ENCODE measurements at places on chromosomes 1 and 21.
A peak's percentile ranks its signal among the peaks of the same experiment; 100 is the strongest.

DNA sequence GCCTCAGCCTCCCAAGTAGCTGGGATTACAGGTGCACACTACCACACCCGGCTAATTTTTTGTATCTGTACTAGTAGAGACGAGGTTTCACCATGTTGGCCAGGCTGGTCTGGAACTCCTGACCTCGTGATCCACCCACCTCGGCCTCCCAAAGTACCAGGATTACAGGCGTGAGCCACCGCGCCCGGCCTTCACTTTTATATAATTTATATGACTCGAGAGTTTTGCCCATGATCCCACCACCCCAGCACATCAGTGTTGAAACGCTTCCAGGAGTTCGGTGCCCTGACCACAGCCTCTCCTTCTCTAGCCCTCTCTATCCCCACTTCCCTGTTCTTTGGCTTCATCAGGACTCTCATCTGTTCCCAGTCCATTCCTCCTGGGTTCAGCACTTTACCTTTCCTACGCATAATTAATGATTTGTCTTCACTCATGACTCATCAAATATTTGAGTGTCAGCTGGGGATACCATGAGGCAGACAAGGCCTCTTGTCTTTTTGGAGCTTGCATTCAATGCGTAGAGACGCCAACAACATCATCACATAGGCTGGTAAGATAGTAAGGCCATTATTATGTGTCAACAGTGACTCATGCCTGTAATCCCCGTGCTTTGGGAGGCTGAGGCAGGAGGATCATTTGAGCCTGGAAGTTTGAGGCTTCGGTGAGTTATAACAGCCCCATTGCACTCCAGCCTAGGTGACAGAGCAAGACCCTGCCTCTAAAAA lies 1.4 kb downstream of the PMF1 start:
- DNase-seq, result no peak

DNA sequence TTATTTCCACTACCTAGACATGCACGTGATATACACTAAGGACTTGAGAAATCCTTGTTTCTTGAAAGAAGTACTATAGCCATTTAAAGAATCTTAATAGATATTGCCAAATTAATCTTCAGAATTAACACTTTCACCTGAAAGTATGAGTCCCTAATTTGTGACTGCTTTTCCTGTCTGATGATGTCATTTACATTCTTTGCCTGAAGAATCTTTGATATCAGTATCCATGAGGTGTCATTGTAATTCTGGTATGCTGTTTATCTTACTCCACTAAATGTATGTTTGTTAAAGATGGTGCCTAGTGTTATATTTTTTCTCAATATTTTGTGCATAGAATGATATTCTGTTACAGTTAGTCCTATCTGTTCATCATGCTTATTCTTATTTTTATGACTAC lies 48.5 kb upstream of the RC3H1 start:
- no peak for DNase-seq

GRCh38 chr21:44925378-44925755 lies 4.7 kb upstream of the ITGB2 start:
- no peak for DNase-seq

- DNase-seq, result no peak
Observed at GRCh38 chr1:89735479-89735878, 85.4 kb upstream of the LRRC8D start.

GRCh38 chr1:164163289-164163849 lies 395.6 kb upstream of the PBX1 start:
- DNase-seq, result no peak

GRCh38 chr1:37845786-37846185 lies 13.6 kb downstream of the MTF1 start:
- no peak for DNase-seq

GRCh38 chr1:21568006-21568746 lies 59.0 kb downstream of the ALPL start:
- DNase-seq, result no peak

DNA sequence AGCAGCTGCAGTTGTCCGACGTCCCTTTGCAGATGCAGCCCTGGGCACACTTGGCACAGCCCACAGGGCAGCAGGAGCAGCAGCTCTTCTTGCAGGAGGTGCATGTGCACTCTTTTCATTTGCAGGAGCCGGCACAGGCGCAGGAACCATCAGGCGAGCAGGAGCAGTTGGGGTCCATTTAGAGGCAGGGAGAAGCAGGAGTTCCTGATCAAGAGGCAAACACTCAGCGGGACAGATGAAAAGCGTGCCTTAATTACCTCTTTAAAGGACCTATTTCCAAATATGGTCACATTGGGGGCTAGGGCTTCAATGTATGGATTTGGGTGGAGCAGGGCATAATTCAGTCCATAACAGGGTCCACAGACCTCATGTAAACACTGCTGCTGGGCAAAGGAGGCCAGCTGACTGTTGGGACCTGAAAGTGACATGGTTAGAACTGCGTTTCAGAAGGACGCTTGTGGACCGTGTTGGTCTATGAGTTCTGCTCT lies 4.3 kb upstream of the CPLANE2 start:
- no peak for DNase-seq

DNA sequence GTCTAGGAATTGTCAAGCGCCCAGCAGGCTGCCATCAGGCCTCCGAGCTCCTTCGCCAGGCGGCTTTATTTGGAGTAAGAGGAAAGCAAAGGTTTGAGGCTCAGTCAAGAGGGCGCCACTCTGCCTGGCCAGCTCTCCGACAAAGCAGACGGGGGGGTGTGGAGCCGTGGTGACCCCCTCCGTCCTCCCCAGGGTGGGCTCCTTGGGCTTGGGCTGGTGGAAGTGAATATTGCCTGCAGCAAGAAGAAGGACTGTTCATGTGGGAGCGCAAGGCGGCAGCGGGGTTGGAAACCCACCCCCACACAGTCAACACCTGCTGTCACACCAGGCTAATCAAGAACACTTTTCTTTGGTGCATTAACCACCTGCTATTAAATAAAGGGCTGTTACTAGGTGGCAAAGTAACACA lies 14.6 kb downstream of the EPHX1 start:
- DNase-seq, result no peak

GRCh38 chr21:46007492-46007868 lies 25.9 kb downstream of the COL6A1 start:
- no peak for DNase-seq

GRCh38 chr1:29279406-29279805 lies 43.1 kb downstream of the PTPRU start:
- no peak for DNase-seq

- no peak for DNase-seq
Observed at GRCh38 chr1:41935226-41935625, 16.5 kb upstream of the HIVEP3 start.

GRCh38 chr1:54774820-54775498 lies 10.6 kb upstream of the PARS2 start:
- DNase-seq, result no peak

DNA sequence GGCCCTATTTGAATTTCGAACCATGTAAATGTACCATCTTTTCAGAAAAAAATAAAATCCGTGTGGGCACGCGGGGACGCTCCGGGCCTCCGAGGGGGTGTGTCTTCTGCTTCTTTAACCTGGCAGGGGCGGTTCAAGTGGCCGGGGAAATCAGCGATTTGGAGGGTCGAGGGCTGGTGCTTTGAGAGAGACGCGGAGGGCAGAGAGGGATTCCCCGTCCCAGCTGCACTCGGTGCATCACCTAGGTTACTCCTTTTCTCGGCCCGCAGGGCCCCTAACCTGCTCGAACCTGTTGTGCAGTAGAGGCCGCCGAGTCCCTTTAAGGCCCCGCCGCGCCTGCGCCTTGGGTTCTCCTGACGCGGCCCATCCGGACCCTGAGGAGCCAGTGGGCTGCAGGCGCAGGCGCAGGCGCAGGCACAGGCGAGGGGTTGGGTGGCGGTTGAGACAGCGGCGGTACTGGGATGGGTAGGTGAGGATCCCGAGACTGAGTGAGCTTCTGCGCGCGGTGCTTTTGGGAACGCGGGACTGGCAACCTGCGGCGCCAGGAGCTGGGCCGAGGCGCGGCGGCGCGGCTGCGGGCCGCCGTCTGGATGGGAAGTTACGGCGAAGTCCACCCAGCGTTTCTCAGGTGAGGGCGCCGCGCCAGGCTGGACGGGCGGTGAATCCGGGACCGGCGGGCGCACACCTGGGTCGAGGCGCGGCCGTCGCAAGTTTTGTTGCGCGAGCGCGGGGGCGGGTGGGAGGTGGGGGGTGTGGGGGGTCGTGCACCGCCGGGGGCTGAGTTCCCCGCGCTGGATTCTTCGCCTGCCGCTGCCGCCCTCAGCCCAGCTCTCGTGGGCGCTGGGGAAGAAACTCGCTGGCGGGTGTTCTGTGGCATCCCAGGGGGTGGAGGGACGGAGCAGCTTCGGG lies at the start of gene NBPF3:
NBPF3 (plus strand) TSS at position 417 of the 909 bp plus-strand sequence. CDS start 4,950 bp downstream, outside the sequence.
- DNase-seq, result peak; percentile 81

DNA sequence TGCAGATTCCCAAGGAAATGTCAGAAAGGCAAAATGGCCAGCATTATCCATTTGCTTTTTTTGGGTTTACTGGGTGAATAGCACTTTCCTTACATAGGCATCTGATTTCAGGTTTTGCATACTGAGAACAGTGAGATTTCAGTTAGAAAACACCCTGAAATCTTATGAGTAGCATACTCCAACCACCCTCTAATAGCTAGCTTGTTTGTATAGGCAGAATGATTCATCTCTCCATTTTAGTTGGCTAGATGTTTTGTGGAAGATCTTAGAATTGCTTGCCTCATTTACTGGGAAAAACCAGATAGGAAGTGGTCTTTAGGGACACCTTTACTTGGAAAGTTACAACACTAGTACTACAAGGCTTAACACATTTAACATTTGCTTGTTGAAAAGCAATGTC lies 10.4 kb downstream of the KYAT3 start:
- no peak for DNase-seq

GRCh38 chr1:163656095-163656759 lies 334.5 kb downstream of the NUF2 start:
- no peak for DNase-seq

- DNase-seq, result no peak
Observed at GRCh38 chr1:167795810-167796740, 74.3 kb downstream of the MPZL1 start.

- no peak for DNase-seq
Observed at GRCh38 chr1:161730050-161730564, 8.8 kb downstream of the FCRLB start.

GRCh38 chr1:51572365-51572764 lies 44.5 kb upstream of the OSBPL9 start:
- DNase-seq, result no peak

- no peak for DNase-seq
Observed at GRCh38 chr1:24386241-24386640, 27.3 kb downstream of the STPG1 start.

- no peak for DNase-seq
Observed at GRCh38 chr1:174815036-174815435, 184.7 kb upstream of the CACYBP start.

- DNase-seq, result no peak
Observed at GRCh38 chr21:44295646-44296045, 4.2 kb upstream of the PFKL start.

DNA sequence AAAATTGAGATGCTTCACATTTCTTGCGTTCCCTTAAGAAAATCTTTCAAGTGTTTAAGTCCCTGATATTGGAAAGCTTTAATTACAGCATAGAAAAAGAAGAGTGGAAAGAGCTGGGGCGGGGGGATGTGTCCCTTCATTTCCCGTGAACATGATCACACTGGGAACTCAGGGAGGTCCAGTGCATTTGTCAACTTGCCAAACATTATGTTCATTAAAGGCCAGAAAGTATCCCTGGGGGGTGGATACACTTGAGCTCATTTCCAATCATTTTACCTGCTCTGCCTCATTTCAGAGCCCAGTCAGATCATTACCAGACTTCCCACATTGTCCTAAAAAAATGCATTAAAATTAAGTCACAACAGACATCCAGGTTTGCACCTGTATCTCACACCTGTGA lies 123.6 kb upstream of the KCNJ15 start:
- no peak for DNase-seq

DNA sequence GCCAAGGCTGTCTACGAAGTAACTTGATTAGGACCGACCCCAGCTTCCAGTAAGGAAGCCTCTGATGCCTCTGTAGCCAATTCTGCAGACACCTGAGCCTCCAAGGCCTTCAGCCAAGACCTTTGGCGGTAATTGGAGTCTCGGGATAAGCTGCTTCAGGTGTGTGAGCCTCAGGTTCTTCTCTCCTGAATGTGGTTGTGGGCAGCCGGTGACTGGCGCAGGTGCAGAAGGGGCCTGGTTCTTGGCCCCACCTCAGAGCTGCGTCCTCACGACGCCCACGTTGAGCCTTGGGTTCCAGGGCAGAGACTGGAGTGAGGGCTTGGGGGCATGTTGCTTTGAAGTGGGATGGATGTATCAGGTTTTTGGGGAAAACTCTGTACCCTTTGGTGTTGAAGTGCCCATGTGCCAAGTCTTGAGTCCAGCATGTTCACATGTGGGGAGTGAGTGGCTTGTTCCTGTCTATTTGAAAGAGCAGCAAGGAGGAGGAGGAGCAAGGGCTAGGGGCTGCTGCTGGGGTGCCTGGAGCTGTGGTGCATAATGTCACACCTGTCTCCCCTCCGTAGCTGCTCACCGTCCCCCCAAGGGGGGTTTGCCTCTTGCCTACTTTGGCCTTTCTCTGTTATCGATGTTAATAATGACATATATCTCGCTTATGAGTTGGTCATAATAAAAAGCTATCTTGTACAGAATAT lies 1.4 kb downstream of the PSEN2 start:
- DNase-seq, result no peak

GRCh38 chr1:238658763-238659162 lies 727.6 kb upstream of the CHRM3 start:
- no peak for DNase-seq

DNA sequence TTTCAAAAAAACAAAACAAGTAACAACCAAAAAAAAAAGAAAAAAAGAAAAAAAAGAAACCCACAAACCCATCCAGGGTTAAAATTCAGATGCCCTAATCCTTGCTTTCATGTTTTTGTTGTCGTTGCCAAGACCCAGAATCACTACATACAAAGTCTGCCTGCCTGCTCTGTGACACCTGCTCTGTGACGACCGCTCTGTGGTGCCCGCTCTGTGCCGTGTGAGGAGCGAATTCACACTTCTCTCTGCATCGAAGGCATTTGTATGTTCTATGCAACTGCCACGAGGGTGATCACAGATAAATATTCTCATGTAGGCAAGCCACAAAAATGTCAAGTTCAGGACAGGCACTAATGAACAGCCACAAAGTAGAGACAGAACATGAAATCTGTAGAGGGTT lies 178.6 kb downstream of the SLC45A1 start:
- DNase-seq, result no peak

DNA sequence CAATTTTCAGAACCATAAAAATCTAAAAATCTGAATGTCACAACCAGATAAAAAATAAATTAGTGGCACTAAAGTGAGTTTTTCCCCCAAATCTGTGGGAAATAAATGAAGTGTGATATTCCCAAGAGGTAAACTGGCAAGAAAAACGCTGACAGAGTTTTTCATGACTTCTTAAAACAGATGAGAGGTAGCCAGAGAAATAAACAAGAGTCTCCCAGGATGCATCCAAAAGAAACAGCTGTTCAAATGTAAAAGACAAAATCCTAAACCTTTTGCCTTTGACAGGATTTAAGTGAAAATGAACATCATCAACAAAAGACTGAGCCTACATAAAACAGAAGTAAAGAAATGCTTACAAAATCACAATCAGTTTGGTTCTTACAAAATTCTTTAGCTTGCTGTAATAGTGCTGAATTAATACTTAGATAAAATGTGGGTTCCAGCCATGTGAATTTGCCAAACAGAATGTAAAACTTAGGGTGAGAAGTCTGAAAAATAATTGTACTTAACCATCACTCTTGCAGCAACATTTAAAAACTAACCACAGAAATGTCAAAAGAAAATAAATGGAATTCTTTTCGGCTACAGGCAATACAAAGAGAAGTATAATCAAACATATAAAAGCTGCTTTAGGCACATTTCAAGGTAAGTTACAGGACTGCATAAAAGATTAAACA lies 133.6 kb downstream of the EIF4G3 start:
- DNase-seq, result no peak

All from activated CD8-positive, alpha-beta memory T cell treated with anti-CD3 and anti-CD28 coated beads for 1 hour (primary cell).